SW 1271 (cell line): ENCODE measurements at places on chromosomes 2 and 18.

DNA sequence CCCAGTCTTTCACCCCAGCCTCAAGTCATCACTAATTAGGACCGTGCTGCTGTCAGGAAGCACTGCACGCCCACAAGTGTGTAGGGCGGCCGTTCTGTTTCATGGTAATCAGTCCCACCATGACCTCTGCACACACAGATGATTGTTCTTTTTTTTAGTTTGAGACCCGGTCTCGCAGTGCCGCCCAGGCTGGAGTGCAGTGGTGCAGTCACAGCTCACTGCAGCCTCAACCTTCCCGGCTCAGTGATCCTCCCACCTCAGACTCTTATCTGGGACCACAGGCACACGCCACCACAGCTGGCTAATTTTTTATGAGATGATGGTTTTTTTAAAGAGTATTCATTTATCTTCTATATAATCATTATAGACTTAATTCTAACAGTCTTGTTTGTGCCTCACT lies 1.8 kb upstream of the IAH1 start:
- no peak for DNase-seq

GRCh38 chr2:169705927-169706326 lies 11.7 kb downstream of the PHOSPHO2 start:
- no peak for DNase-seq

DNA sequence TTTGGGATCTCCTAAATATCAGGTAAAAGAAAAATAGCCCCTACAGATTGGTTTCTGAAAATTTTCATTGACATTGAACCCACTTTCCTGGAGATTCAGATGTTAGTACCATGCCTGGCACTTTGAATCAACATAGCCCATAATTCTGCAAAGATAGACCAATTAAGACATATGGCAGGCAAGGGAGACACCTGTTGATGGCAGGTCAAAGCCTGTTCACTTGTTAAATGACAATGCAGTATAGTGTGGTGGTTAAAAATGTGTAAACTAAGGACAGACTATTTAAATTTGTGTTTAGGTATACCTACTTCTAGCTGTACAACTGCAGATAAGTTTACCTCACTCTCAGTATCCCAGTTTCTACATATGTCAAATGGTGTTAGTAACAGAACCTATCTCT lies 178.1 kb upstream of the MMADHC start:
- DNase-seq: no peak

- no peak for DNase-seq
These were observed 27.9 kb upstream of the TYMS start for GRCh38 chr18:629269-630150.

- DNase-seq: peak; percentile 29
These were observed 32.7 kb downstream of the COX7A2L start for GRCh38 chr2:42328148-42328833.
